Kidney glomerular epithelial cell (primary cell): ENCODE measurements at places on chromosomes 3 and 15.

GRCh38 chr15:89908226-89908625 lies 4.5 kb downstream of the ARPIN start:
- no peak for DNase-seq

DNA sequence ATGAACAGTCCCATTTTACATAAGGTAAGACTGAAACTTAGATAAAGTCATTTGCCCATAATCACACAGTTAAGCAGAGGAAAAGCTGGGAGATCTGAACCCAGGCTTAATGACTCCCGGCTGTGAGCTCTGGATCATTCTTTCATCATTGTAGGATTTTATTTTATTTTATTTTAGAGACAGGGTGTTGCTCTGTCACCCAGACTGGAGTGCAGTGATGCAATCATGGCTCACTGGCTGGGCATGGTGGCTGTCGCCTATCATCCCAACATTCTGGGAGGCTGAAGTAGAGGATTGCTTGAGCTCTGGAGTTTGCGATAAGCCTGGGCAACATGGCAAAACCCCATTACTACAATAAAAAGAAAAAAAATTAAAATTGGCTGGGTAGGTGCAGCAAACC lies 31.2 kb upstream of the RAF1 start:
- DNase-seq, result no peak

DNA sequence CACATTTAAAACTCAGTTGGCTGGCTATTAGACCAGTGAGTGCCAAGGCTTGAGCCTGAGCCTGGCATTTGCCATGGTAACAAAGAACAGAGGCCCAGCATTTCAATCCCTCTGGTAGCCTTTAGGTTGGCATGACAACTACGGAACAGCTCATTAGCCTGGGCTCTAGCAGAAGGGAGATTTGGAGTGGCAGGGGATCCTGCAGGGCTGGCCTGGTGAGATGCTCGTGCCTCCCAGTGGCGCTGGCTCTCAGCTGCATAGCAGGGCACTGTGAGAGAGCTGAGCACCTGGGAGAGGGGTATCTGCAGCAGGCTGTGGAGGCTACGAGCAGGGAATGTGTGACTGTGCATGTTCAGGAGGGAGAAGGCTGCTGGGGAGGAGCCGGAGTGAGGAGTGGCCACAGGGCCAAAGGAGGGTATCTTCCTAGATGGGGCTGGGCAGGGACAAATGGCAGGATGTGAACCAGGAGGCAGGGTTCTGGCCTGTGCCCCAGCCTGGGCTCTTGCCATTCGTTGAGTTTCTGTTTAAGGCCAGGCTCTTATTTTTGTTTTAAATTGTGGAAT lies 5.6 kb upstream of the ABTB1 start:
- DNase-seq, result no peak

DNA sequence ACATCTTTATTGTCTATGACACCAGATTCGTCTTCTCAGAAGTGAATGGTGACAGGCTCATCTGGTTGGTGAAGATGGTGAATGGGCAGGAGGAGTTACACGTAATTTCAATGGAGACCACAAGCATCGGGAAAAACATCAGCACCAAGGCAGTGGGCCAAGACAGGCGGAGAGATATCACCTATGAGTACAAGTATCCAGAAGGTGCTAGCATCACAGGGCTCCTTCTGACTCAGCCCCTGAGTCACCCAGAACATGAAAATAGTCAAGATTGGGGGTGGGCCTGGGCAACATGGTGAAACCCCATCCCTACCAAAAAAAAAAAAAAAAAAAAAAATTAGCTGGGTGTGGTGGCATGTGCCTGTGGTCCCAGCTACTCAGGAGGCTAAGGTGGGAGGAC lies 32.6 kb downstream of the TGM4 start:
- DNase-seq, result no peak

DNA sequence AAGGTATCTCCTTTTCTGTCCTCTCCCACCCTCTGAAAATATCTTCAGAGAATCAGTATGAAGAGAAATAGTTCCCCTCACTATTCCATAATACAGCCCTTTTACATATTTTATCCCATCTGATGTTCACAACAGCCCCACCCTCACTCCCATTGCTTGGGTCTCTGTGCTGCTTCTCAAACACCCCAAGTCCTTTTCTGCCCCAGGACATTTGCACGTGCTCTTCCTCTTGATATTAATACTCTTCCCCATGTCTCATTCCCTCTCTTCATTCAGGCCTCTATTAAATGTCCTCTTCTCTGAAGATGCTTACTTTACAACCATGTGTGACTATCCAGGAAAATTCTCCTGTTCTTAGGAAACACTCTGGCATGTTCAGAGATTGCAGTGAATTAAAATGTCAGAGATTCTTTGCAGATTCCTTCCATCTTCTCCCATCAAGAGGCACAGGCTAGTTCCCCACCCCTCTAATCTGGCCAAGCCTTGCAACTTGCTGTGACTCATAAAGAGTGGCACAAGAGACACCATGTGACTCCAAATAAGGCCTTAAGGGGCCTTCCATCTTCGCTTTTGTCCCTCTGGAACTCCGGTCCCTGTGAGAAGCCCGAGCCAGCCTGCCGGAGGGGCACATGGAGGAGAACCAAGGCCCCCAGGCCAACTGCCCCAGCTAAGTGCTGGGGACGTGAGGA lies 128.5 kb downstream of the CHSY1 start:
- DNase-seq, result no peak

- DNase-seq, result no peak
These were observed 36.9 kb upstream of the PCSK6 start for GRCh38 chr15:101526442-101526841.
